Ovary (tissue), 10 donors: ENCODE measurements at places on chromosomes 12 and 14. TPM values are rescaled to one million over a fixed set of nuclear protein-coding genes. Genes with fewer than 3 reads are reported as not detected.

- no peak for DNase-seq
These were observed 56.8 kb downstream of the LRFN5 start for GRCh38 chr14:41663473-41663850.

DNA sequence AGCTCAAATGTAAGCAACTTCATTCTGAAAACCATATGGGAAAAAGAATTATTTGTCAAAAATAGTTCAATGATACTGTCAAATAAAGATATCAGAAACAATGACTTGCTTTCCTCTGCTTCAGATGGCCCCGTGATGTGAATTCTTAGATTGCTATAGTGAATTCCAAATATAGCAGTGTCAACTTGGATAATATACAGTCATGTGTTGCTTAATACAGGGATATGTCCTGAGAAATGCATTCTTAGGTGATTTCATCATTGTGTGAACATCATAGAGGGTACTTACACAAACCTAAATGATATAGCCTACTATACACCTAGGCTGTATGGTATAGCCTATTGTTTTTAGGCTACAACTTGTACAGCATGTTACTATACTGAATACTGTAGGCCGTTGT is 108.7 kb upstream of the MIS18BP1 start:
- DNase-seq = no peak

- DNase-seq = no peak
These were observed 46.6 kb upstream of the NR1H4 start for GRCh38 chr12:100427078-100427477.

GRCh38 chr12:113196990-113197389 is 11.5 kb downstream of the RITA1 start:
- peak; percentile 84 for DNase-seq

- no peak for DNase-seq
These were observed 7.5 kb upstream of the SYNE3 start for GRCh38 chr14:95523815-95524448.

The ESPL1 gene
- total RNA-seq = 0.87 TPM
